NCI-H510A (cell line): ENCODE measurements at places on chromosomes 3 and 15.

GRCh38 chr3:114331710-114332109, 37.9 kb downstream of the TIGIT start:
- no peak for DNase-seq

GRCh38 chr3:143383421-143383820, 263.9 kb downstream of the CHST2 start:
- no peak for DNase-seq

DNA sequence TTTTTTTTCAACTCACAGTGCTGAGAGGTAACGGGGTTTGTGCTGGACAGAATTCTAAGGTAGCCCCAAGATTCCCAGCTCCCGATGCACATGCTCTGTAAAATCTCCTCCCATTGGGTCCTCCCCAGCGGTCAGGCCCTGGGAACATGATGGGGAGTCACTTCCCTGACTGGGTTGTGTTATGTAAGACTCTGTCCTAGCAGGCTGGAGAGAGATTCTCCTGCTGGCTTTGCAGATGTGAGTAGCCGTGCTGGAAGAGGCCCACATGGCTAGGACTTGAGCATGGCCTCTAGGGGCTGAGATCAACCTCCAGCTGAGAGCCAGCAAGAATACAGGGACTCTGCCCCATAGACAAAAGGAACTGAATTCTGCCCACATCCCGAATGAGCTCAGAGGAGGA, 83.7 kb upstream of the OXTR start:
- no peak for DNase-seq

- no peak for DNase-seq
Observed at GRCh38 chr3:16788440-16789056, 96.2 kb upstream of the PLCL2 start.

DNA sequence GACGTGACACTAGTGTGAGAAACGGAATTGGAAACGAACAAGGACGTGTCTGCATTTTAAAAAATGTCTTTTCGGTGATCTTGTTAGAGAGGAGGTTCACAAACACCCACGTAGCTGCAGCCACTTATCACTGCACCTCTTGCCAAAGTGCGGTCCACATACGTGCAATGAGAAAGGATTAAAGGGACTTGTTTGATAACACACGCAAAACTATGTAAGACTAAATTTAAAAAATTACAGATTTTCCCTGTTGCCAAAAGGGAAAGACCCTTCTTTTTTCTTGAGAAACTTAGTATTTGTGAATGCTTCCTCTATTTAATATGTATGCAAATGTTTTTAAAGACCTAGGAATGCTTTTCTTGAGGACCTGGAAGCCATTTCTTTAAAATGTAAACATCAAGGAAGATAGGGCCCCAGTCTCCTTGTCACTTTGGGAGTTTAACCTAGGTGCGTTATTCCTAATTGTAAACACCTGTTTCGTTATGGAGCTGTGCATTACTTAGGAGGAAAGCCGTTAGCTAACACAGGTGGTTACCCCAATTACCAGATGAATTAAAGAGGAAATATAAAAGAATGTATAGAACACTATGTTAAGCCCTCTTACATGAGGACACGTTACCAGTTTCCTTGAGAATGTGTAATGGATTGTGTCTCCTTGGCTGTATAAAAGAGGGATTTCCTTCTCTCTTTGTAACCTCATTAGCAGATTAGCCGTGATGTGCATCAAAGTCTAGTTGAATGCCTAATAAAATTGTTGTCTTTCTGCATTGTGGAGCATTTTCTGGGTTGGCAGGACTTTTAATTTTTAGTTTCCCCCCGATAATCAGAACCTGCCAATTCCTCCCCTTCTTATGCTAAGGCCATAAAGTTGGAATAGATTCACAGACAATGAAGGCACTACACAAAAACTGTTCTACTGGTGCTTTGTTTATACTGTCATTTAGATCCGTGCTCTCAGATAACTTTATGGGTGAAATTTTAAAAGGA, 1.0 kb downstream of the LEKR1 start:
- no peak for DNase-seq

GRCh38 chr3:30294241-30294667, 312.1 kb upstream of the TGFBR2 start:
- DNase-seq = no peak

GRCh38 chr3:9867106-9867505, 12.9 kb downstream of the CIDEC start:
- DNase-seq = no peak

DNA sequence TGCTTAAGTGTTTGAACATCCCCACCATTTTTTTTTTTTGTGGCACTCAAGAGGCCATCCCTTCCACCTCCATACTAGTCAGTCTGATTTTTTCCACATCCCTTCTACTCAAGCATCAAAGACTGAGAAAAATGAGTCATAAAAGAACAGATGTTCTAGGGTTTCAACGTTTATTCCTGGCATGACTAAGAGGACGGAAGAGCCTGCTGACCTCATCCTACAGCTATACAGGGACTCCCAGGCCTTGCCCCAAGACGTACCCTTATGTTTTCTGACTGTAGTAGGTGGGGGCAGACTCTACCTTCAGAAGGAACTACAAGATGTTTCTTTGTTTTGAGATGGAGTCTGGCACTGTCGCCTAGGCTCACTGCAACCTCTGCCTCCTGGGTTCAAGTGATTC, 3.3 kb upstream of the ITPKA start:
- no peak for DNase-seq

- no peak for DNase-seq
Observed at GRCh38 chr15:69660114-69660513, 207.5 kb downstream of the RPLP1 start.

GRCh38 chr3:134351427-134351826, 22.8 kb downstream of the AMOTL2 start:
- DNase-seq = no peak

GRCh38 chr3:34001022-34001421, 202.6 kb downstream of the PDCD6IP start:
- DNase-seq = no peak

DNA sequence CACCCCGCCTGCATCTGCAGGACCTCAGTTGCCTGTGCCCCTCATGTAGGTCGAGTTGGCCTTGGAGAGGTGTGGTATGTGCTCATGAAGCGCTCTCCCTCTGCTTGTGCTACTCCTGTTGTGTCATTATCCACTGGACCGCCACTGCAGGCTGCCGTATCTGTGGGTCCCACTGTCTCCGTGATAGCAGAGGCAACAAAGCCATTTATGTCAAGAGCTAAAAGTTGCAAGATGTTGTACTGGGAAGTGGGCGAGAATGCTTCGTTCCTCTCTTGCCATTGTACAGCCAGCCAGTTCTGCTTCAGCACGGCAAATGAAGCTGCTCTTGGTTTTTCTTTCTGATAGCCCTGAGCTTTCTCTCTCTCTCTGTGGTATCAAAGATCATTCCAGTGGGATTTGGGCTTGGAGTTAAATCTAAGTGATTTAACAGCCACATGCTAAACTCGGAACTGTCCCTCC, 89.0 kb downstream of the TMEM212 start:
- DNase-seq = no peak

DNA sequence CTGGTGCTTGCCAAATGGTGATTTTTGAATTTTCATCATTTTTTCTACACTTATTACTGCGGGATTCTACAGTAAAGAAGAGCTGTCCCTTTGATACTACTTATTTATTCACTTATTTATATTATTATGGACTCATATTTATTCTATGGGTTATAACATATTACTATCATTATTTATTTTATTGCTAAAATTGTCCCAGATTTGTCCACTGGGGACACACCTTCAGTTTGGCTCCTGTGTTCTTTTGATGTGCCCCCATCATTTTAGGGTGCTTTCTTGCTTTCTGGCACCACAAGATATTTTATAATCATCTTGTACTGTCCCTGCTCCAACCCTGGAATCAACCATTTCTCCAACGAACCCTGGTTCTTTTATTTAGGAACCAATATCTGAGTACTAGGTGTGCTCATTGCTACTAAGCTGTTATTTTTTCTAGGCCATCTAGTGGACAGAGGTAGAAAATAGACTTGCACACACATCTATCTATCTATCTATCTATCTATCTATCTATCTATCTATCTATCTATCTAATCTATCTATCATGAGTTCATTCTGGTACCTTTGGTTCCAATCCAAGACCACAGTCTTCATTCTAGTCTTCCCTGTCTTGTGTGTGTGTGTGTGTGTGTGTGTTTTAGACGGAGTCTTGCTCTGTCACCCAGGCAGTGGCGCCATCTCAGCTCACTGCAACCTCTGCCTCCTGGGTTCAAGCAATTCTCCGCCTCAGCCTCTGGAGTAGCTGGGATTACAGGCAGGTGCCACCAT, 16.0 kb downstream of the SLC22A14 start:
- DNase-seq = no peak

- no peak for DNase-seq
Observed at GRCh38 chr3:58728723-58729122, 62.1 kb upstream of the FAM3D start.

- peak; percentile 48 for DNase-seq
Observed at GRCh38 chr3:53254509-53255422, 1.1 kb downstream of the TKT start.

GRCh38 chr15:86162172-86162591, 82.5 kb downstream of the AGBL1 start:
- DNase-seq = no peak

DNA sequence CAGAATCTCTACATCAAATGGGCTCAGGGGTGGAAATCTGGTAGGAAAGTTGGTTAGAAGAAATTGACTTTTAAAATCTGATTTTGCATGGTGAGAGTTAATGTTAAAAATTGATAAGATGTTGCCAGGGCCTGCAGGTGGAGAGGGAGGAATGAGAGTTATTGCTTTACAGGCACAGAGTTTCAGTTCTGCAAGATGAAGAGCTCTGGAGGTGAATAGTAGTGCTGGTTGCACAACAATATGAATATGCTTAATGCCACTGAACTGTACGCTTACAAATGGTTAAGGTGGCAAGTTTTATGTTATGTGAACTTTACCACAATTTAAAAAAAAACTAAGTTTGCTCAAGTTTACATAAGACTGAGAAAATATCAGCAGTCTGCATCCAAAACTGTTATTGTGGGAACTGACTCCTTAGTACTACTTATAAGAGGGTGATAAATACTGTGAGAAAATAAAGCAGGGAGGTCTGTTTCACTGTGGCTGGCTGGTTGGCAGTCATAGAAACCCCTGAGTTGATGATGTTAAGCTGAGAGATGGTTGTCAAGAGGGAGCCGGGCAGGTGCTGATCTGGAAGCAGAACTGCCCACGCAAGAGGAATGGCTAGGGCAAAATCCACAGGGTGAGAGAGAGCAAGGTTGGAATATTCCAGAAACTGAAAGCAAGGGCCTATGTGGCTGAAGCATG, 144.9 kb downstream of the EDEM1 start:
- no peak for DNase-seq

DNA sequence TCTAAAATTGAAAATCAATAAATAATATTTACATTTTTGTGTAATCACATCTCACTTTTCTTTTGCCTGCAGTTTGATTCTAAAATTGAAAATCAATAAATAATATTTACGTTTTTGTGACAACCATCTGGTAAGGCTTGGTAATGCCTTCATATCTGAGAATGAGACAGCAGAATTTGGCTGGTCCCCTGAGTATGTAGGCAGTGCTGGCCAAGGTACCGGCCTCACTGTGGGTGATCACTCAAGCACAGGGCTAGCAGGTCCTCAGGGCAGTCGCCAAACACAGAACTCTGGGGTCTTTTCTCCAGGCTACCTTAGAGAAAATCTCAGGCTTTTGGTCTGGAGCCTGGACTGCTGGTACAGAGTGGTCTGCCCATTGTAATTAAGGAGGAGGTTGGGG, 26.2 kb downstream of the RTP3 start:
- DNase-seq = no peak

DNA sequence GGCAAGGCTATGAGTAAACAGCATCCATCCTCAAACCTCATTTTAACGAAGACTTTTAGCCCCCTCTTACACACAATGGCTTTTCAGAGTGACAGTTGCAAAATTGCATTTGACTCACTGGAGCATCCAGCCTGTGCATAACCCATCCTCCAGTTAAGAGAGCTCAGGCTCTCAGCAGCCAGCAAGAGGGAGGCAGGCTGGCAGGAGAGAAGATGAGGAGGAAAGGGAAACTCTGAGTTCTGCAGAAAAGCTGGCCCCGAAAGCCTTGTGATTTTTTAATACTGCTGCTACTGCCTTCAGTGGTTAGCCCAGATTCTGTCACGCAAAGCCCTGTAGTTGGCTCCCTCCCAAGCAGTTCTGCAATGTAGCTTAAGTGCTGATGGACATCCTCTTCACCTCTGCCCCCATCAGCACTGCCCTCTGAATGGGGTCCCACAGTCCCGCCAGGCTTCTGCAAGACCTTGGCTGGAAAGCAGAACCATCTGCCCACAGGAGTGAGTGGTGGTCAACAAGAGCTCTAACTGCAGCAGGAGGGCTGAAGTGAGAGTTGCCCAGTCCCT, 371.3 kb downstream of the EPHB1 start:
- DNase-seq = no peak

DNA sequence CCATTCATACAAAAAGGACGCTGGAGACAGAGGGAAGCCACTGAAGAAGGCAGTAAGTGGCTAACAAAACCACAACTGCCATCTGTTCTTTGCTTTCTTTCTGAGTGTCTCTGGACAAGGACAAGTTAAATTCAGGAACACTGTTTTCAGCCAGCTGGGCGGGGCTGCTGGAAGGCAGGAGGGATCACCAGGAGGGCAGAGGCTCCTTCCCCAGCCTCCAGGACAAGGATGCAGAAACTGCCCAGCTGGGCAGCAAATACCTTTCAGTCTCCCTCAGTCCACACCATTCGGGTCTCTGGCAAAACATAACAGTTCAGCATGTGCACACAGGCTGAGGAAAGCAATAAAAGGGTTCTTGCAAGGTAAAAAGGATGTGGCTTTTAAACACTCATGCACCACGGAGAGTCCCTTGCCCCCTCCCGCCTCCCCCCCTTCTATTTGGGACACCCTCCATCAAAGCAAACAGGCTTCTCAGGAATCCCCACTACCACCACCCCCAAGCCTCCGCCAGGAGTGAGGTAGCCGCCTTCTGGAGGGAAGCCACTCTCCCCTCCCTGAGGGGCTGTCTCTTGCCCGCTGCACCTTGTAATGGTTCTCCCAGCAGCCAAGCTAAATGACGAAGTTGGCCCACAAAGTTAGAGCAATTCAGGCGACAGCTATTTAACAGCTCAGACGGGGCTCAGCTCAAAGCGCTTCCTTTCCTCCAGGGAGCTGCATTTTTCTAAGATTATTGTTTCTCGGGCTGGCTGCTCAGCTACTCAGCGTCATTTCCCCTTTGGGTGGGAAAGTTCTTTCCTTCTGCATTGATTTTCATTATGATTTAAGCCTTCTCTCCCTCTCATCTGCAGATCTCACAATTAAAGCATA, 3.8 kb downstream of the HEG1 start:
- DNase-seq = no peak

- peak; percentile 73 for DNase-seq
Observed at GRCh38 chr3:64533617-64534317, 154.0 kb downstream of the ADAMTS9 start.

GRCh38 chr15:80188251-80188650, 35.5 kb downstream of the FAH start:
- DNase-seq = no peak
